Esophagus muscularis mucosa (tissue), 4 donors: ENCODE measurements at places on chromosomes 16 and 17.

DNA sequence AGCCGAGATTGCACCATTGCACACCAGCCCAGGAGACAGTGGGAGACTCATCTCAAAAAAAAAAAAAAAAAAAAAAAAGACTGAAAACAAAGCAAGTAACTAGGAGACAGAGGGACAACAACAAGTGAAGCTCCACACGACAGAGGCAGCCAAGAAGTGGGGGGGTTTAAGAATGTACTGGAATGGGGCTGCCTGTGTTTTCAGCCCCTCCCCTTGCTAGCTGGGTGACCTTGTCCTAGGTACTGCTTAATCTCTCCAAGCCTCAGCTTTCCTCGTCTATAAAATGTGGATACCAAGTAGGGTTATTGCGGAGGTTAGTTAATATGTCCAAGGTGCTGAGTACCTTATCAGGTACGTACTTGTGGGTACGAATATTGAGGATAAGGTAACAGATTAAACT is 163.8 kb upstream of the CACNG5 start:
- H3K4me3 ChIP-seq, result no peak overlapping the region
- H3K27ac ChIP-seq, result no peak overlapping the region
- no peaks in the 10 kb centered on the region for H3K27me3 ChIP-seq
- H3K4me1 ChIP-seq, result peaks cover 30% of the 10 kb centered on the region

DNA sequence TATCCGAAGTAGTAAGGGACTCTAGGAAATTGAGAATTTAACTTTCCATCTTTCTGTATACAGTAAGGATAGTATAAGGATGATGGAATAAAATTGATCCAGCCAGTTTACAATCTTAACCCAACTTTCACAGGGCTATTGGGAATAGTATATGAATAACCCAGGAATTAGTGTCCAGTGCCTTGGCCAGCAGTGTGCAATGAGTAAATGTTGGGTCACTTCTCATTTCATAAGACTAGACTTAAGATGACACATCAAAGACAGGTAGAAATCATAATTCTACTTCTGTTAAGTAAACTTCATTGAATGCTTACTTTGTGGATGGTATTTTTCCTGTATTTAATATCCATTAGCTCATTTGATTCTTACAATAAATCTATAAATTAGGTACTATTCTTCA is 949.6 kb upstream of the GOT2 start:
- no peak overlapping the region for H3K4me3 ChIP-seq
- no peaks in the 10 kb centered on the region for H3K36me3 ChIP-seq
- no peak overlapping the region for H3K27ac ChIP-seq
- no peak for DNase-seq

DNA sequence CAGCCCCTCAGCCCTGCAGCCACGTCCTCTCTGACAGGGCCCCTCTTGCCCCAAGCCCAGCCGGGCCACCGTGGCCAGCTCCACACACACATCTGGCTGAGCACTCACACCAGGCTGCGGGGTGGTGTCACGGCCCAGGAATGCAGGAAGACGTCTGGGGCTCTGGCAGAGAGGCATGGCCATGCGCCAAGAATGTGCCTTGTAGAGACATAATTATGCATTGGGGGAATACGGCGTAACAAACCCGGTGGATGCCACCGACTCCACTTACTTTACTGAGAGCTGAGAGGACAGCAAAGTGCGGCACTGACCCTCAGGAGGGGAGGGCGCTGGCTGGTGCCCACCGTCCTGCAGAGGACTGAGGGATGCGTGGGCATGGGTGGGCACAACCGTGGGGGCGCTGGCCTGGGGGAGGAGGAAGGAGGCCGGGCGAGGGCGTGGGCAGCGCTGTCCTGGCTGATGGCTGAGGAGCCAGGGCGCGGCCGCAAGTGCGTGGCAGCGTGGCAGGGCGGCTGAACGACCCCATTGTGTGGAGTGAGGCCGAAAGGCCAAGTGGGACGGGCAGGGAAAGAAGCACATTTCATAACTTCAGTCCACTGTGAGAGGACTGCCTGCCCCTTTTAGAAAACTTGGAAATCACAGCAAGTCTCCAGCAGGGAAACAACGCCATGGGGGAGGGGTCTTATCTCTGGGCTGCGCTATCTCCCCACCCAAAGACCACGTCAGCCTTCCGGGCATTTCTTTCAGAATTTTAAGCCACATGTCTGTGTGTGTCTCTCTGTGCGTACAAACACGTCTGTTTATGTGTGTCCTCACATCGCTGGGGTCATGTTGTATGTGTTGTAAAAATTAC is 30.6 kb downstream of the METRNL start:
- H3K36me3 ChIP-seq, result no peaks in the 10 kb centered on the region
- H3K4me3 ChIP-seq, result peak overlapping the region; percentile 53
- H3K4me1 ChIP-seq, result peaks cover 47% of the 10 kb centered on the region
- H3K27ac ChIP-seq, result peak overlapping the region; percentile 80

- no peak for DNase-seq
- H3K36me3 ChIP-seq, result peaks cover 8% of the 10 kb centered on the region
- H3K27me3 ChIP-seq, result no peaks in the 10 kb centered on the region
- H3K4me3 ChIP-seq, result no peak overlapping the region
Measured at GRCh38 chr17:3022197-3022596, 41.2 kb downstream of the OR1D5 start.

DNA sequence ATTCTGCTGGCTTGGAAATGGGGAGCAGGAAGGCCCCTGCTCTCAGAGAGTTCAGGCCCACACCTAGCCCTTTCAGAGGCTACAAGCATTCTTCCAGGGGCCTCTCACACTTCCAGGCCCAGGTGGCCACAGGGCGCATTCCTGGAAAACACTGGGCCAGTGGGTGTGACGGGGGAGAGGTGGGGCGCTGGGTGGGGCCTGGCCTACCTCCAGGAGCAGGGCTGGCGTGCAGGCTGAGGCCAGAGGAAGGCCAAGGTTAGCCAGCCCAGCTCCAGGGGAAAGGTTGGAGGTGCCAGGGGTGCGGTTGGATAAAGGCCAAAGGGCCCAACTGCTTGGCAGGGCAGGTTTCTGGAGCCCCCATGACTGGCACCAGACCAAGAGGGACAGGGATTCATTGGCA is 198.2 kb downstream of the MAF start:
- no peak overlapping the region for H3K4me3 ChIP-seq
- no peaks in the 10 kb centered on the region for H3K4me1 ChIP-seq
- no peaks in the 10 kb centered on the region for H3K36me3 ChIP-seq
- DNase-seq, result no peak

DNA sequence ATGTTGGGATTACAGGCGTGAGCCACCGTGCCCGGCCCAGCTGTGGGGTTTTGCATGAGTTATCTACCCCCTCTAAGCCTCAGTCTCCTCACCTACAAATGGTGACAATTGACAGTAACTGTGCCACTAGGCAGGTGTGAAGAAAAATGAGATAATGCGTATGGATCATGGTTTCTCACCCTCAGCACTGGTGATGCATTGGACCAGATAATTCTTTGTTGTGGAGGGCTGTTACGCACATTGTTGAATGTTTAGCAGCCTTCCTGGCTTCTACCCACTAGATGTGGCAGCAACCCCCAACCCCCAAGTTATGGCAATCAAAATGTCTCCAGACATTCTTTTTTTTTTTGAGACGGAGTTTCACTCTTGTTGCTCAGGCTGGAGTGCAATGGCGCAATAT is 9.0 kb upstream of the HAPSTR1 start:
- no peaks in the 10 kb centered on the region for H3K36me3 ChIP-seq
- H3K27me3 ChIP-seq, result no peaks in the 10 kb centered on the region
- H3K4me3 ChIP-seq, result no peak overlapping the region

- H3K4me3 ChIP-seq, result no peak overlapping the region
- H3K27ac ChIP-seq, result no peak overlapping the region
- H3K27me3 ChIP-seq, result no peaks in the 10 kb centered on the region
Measured at GRCh38 chr17:53227514-53227913, 595.2 kb upstream of the KIF2B start.

DNA sequence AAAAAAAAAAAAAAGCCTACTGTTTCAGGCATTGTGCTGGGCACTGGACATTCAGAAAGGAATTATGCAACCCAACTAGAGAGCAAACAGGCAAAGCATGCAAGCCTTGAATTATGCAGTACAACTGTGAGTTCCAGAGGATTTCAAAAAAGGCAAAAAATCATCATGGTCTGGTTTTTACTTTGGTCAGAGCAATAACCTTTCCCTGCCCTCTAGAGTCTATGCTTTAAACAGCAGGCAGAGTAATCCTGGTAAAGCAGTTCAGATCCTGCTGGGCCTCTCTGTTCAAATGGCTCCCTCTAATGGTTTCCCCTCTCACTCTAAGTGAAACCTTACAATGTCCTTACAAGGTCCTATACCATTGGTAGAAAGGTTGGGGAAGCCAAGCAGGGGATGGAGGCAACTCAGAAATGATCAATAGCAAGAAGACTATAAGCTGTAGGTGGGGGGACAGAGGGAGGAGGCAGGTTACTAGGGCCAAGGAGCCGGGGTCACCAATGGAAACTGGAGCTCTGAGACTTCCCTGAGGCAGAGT is 4.6 kb upstream of the TAF15 start:
- no peak for DNase-seq
- H3K27ac ChIP-seq, result peak overlapping the region; percentile 61
- H3K4me1 ChIP-seq, result peaks cover 50% of the 10 kb centered on the region
- H3K36me3 ChIP-seq, result no peaks in the 10 kb centered on the region
- H3K27me3 ChIP-seq, result no peaks in the 10 kb centered on the region
- H3K4me3 ChIP-seq, result no peak overlapping the region
